ENCODE measurements at places on chromosomes 3 and 15.

DNA sequence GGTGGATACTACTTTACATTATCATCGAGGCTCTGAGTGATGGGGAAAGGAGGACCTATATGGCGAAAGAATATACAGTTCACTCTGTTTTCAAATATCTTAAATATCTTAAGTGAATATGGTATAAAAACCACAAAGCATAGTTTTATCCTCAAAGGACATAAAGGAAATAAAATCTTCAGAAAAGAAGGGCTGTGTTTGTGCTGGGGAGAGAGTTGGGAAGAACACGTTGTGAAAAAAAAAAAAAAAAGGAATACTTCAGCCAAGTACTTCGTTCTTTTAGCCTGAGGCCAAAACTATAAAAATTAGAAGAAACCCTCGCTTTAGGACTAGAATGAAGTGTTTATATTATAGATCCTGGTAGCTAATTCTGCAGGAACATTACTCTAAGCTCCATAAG is 10.2 kb upstream of the TMEM212 start:
- no peak for DNase-seq

- no peak for DNase-seq
These were observed 14.1 kb upstream of the PRSS50 start for GRCh38 chr3:46731795-46732194.

- DNase-seq: no peak
These were observed 55.4 kb downstream of the EOMES start for GRCh38 chr3:27666708-27667107.

DNA sequence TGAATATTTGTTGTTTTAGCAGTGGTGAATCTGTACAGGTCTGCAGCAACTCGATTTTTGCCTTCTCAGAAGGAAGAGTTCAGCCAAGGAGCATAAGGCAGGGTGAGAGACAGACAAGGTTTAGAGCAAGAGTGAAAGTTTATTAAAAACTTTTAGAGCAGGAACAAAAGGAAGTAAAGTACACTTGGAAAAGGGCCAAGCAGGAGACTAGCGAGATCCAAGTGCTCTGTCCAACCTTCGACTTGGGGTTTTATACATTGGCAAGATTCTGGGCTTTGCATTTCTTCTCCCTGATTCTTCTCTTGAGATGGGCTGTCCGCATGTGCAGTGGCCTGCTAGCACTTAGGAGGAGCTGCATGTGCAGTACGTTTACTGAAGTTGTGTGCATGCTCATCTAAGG is 46.7 kb upstream of the AADACL2 start:
- DNase-seq: no peak

- DNase-seq: no peak
These were observed 19.7 kb downstream of the ACKR4 start for GRCh38 chr3:132616780-132617179.

GRCh38 chr3:88433568-88433967 is 283.8 kb downstream of the C3orf38 start:
- no peak for DNase-seq

- DNase-seq: no peak
These were observed 226.7 kb upstream of the THBS1 start for GRCh38 chr15:39354189-39354588.

- no peak for DNase-seq
These were observed 40.2 kb downstream of the CMTM8 start for GRCh38 chr3:32278714-32279113.

Measured in activated T-cell treated with anti-CD3 and anti-CD28 coated beads, Interleukin-2, amount 50 U/mL, for 24 hours (primary cell).